ENCODE measurements at places on chromosomes 11 and 22. TPM values are rescaled to one million over a fixed set of nuclear protein-coding genes. Genes with fewer than 3 reads are reported as not detected.

The NDUFS3 gene
- total RNA-seq, result 92.6 TPM

The MRPL17 gene
- total RNA-seq, result 26.9 TPM

The OR52N5 gene
- not detected for total RNA-seq

The NNMT gene
- 383 TPM for total RNA-seq

The RPS6KB2 gene
- 35.2 TPM for total RNA-seq

The TMEM121B gene
- 0.61 TPM for total RNA-seq

The ZC3H7B gene
- total RNA-seq, result 54.7 TPM

The ASRGL1 gene
- total RNA-seq, result 44.1 TPM

The OSBP2 gene
- 4.5 TPM for total RNA-seq

The LRRC74B gene
- total RNA-seq, result 6.6 TPM

The MYBPC3 gene
- 1.1 TPM for total RNA-seq

DNA sequence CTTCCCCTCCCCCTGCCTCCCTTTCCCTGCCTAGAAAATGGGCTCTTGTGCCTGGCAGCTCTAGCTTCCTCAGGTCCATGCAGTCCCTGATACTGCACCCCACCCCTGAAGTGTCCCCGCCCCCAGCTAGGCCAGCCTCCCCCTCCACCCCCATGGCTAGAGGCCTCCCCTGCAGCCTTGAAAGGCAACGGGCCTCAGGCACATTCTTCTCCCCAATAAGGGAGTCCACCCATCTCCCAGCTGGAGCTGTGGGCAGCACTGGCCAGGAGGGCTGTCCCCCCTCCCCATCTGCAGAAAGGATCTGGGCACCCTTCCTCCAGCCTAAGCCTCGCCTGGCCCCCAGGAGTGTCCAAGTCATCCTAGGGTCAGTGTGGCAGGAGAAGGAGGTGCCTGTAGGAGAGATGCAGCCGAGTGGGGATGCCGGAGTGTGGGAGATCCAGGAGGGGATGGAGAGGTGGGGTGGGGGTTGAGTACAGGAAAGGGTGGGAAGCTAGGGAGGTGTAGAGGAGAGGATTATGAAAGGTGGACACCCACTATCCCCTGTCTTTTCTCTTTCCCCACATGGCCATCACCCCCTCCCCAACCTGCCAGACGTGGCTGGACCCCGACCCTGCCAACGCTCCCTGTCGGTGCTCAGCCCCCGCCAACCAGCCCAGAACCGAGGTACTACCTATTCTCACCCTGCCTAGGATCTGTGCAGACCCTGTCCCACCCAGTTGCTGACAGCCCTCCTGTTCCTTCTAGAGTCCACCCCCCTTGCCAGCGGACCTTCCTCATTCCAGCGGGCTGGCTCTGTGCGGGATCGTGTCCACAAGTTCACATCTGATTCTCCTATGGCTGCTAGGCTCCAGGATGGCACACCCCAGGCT is 9.3 kb downstream of the SMTN start:
- peaks cover 13% of the 10 kb centered on the region for H3K4me1 ChIP-seq
- H3K27me3 ChIP-seq, result no peaks in the 10 kb centered on the region
- H3K36me3 ChIP-seq, result peaks cover 33% of the 10 kb centered on the region
- no peak overlapping the region for H3K4me3 ChIP-seq

- H3K4me1 ChIP-seq, result no peaks in the 10 kb centered on the region
- no peak for DNase-seq
- no peaks in the 10 kb centered on the region for H3K36me3 ChIP-seq
- no peaks in the 10 kb centered on the region for H3K27me3 ChIP-seq
- no peak overlapping the region for H3K27ac ChIP-seq
- H3K4me3 ChIP-seq, result no peak overlapping the region
These were observed 54.0 kb downstream of the KCNQ1OT1 start for GRCh38 chr11:2645779-2646118.

- H3K36me3 ChIP-seq, result no peaks in the 10 kb centered on the region
- no peak for DNase-seq
- H3K4me1 ChIP-seq, result peaks cover 26% of the 10 kb centered on the region
- no peaks in the 10 kb centered on the region for H3K27me3 ChIP-seq
- H3K4me3 ChIP-seq, result no peak overlapping the region
These were observed 48.3 kb downstream of the LIF start for GRCh38 chr22:30198152-30198825.

DNA sequence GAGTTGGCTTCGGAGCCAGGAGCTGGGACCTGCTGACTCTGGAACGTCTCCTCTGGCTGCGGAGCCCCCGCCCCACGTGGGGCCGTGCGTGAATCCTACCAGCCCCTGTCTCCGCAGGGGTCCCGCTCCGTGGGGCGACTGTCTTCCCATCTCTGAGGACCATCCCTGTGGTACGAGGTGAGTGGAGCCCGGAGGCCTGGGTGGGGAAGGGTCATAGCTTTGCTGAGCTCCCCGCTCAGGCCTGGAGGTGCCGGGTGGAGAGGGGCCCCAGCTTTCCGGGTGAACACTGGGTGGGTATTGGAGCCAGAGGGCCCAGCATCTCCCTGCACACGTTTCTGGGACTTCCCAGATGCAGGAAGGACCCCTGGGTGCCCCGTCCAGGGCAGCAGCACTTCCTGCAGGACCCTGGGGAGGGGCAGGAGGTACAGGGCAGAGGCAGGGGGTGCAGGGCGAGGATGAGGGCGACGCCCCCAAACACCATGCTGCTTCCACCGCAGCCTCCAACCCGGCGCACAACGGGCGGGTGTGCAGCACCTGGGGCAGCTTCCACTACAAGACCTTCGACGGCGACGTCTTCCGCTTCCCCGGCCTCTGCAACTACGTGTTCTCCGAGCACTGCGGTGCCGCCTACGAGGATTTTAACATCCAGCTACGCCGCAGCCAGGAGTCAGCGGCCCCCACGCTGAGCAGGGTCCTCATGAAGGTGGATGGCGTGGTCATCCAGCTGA is 3.8 kb downstream of the MUC5AC start:
- DNase-seq, result peak; percentile 15
- H3K27me3 ChIP-seq, result no peaks in the 10 kb centered on the region
- no peaks in the 10 kb centered on the region for H3K36me3 ChIP-seq

DNA sequence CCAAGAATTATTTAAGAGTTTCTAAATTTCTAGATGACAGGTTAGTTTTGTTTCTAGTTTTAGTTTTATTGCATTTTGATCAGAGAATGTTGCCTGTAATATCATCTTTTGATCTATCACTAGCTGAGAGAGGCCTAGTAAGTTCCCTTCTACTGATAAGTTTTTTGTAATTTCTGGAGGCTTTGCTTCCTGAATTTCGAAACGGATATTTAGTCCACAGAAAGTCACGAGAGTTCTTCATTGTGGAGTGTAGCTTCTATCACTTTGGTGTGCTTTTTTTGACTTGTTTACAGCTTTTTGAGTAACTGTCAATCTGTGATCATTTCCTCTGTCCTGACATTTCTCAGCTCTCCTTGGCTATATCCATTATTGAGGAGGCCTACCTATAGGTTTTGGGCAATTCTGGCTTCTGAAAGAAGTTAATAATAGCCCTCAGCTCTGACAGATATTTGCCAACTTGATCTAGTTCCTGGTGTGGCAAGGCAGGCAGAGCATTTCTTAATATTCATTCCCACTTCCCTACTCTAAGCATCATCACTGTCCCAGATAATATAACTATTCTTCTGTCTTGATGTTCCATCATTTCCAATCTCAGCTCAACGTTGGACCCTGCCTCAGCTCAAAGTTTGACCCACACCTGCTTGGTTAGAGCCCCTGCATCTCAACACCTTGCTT is 171.3 kb downstream of the BLID start:
- H3K27ac ChIP-seq, result no peak overlapping the region
- H3K4me3 ChIP-seq, result no peak overlapping the region
- H3K27me3 ChIP-seq, result no peaks in the 10 kb centered on the region
- no peaks in the 10 kb centered on the region for H3K36me3 ChIP-seq
- no peaks in the 10 kb centered on the region for H3K4me1 ChIP-seq
- no peak for DNase-seq

- H3K27ac ChIP-seq, result no peak overlapping the region
- H3K36me3 ChIP-seq, result no peaks in the 10 kb centered on the region
- H3K27me3 ChIP-seq, result no peaks in the 10 kb centered on the region
These were observed 63.9 kb downstream of the GAS2 start for GRCh38 chr11:22730319-22730718.

DNA sequence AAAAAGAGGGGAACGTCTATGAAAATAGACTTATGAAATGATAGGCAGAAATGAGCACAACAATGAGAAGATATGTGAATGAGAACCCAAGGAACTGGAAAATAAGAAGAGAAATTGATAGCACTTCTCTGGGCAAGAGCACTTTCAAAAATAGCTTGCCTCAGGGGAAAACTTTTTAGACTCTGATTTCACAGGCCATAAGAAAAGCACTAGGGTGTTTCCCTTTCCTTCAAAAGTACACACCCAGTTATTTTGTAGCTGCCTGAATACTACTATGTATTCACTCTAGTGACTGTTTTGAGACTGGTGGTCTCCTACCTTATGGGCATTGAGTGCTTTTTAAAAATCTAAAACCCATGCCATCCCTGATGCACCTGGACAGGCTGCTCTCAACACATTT is 172.3 kb upstream of the SOX6 start:
- no peak overlapping the region for H3K27ac ChIP-seq
- no peak overlapping the region for H3K4me3 ChIP-seq
- H3K4me1 ChIP-seq, result no peaks in the 10 kb centered on the region
- H3K36me3 ChIP-seq, result no peaks in the 10 kb centered on the region
- H3K27me3 ChIP-seq, result no peaks in the 10 kb centered on the region

- H3K27me3 ChIP-seq, result no peaks in the 10 kb centered on the region
- no peaks in the 10 kb centered on the region for H3K36me3 ChIP-seq
These were observed 50.2 kb downstream of the C22orf31 start for GRCh38 chr22:29011240-29012100.

- H3K27ac ChIP-seq, result no peak overlapping the region
- no peaks in the 10 kb centered on the region for H3K4me1 ChIP-seq
- DNase-seq, result no peak
- H3K36me3 ChIP-seq, result no peaks in the 10 kb centered on the region
These were observed 7.3 kb downstream of the HEPHL1 start for GRCh38 chr11:94028436-94028835.

DNA sequence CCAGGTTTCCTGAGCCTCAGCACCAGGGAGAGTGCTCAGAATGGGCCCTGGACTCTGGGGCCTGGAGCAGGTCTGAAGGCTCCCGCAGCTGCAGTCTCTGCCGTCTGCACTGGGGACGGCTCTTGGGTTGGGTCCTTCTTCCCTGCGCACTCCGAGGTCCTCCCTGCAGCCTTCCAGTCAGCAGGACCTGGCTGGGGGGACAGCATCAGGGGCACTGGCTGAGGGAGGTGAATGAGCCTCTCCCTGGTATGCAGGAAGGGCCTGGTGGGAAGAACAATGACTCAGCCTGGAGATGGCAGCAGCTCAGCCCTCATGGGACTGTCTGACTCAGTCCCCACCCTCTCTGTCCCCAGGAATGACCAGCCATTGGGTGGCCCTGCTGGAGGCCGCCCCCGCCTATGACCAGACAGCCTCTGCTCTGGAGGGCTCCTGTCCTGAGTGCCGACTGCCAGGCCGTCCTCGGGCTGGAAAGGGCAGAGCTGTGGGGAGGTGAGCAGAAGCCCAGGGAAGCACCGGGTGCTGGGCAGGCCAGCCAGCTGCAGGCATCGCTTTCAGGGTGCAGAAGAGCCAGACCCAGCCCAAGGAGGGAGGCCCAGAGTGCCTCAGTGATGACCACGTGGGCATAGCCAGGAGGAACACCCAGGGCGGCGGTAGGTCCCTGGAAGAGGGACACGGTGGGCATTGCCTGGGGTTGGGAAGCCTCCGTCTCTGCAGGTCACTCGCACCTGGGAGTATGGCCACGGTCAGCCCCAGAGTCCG is 455.0 kb downstream of the BRD1 start:
- H3K27me3 ChIP-seq, result no peaks in the 10 kb centered on the region
- no peak for DNase-seq
- H3K4me3 ChIP-seq, result no peak overlapping the region
- peaks cover 5% of the 10 kb centered on the region for H3K4me1 ChIP-seq

DNA sequence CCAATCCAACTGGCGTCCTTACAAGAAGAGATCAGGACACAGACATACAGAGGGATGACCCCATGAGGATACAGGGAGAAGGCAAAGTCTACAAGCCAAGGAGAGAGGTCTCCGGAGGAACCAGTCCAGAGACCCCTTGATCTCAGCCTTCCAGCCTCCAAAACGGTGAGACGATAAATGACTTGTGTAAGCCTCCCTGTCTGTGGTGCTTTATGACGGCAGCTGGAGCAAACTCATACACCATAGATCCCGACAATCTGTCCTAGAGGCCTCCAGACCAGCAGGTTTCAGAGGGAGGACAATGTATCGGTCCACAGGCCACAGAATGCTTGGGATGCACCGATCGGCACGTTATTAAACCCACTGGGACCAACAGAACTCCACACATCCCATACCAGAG is 383.3 kb downstream of the SHANK2 start:
- no peaks in the 10 kb centered on the region for H3K27me3 ChIP-seq
- H3K4me1 ChIP-seq, result no peaks in the 10 kb centered on the region
- H3K27ac ChIP-seq, result no peak overlapping the region
- H3K4me3 ChIP-seq, result no peak overlapping the region
- H3K36me3 ChIP-seq, result no peaks in the 10 kb centered on the region
- DNase-seq, result no peak

DNA sequence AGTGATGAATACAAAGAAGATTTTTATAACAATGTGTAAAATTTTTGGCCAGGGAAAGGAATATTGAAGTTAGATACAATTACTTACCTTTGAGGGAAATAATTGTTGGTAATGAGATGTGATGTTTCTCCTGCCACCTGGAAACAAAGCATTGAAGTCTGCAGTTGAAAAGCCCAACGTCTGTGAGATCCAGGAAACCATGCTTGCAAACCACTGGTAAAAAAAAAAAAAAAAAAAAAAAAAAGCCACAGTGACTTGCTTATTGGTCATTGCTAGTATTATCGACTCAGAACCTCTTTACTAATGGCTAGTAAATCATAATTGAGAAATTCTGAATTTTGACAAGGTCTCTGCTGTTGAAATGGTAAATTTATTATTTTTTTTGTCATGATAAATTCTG is 5.3 kb downstream of the BIRC3 start:
- DNase-seq, result no peak
- no peaks in the 10 kb centered on the region for H3K27me3 ChIP-seq
- no peaks in the 10 kb centered on the region for H3K36me3 ChIP-seq
- H3K27ac ChIP-seq, result no peak overlapping the region

DNA sequence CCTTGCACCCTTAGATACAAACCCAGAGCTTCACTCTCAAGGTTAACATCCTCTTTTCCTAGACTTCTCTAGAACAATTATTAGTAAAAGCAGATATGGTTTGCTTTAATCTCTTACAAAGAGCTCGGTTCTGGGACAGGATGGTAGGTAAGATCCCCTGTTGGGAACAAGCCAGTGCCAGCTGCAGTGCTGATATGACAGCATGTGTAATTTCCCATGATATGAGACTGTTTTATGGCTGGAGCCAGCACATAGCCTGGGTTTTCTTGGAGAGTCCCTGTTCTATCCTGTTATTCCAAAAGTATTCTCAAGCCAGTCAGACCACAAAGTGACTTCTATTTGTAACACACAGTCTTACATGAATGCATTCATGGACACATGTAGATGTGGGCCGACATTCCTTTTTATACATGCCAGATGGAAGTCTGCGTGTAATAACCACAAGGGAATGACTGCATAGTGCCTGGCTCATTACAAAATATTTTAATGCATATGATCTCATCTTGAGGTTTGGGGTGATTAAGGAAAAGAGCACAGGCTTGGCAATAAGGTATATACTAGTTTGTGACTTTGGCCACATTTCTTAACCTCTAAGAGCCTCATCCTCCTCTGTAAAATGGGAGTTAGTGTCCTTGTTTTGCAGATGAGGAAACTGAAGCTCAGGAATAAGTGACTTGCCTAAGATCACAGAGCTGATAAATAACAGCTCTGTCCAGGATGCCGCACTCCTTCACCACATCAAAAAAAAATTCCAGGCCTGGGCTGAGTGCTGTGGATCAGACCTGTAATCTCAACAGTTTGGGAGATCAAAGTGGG is 21.8 kb downstream of the CLMP start:
- DNase-seq, result no peak
- H3K27me3 ChIP-seq, result no peaks in the 10 kb centered on the region
- H3K4me3 ChIP-seq, result no peak overlapping the region
- no peaks in the 10 kb centered on the region for H3K36me3 ChIP-seq
- H3K4me1 ChIP-seq, result peaks cover 14% of the 10 kb centered on the region

- H3K4me3 ChIP-seq, result no peak overlapping the region
- H3K36me3 ChIP-seq, result no peaks in the 10 kb centered on the region
- DNase-seq, result no peak
These were observed 277.4 kb downstream of the FAM76B start for GRCh38 chr11:95512177-95512576.

All from upper lobe of left lung (tissue), 6 donors.